ENCODE measurements at places on chromosomes 5 and 9. TPM values are rescaled to one million over a fixed set of nuclear protein-coding genes. Genes with fewer than 3 reads are reported as not detected.

PGGT1B gene
- total RNA-seq: 15.1 TPM

FAT2 gene
- total RNA-seq: 0.08 TPM

RHOBTB3 gene
- total RNA-seq: 86.9 TPM

KIF24 gene
- total RNA-seq: 0.74 TPM
